ENCODE measurements at places on chromosomes 4 and X. TPM values are rescaled to one million over a fixed set of nuclear protein-coding genes. Genes with fewer than 3 reads are reported as not detected.

The DMP1 gene
- not detected for total RNA-seq

The NLGN4X gene
- total RNA-seq, result 57.4 TPM

The ADAM29 gene
- total RNA-seq, result not detected

The FGF2 gene
- 14.6 TPM for total RNA-seq

The ACSL4 gene
- 62.4 TPM for total RNA-seq

- no peak for DNase-seq
Observed at GRCh38 chr4:81512001-81512756, 40.5 kb upstream of the RASGEF1B start.

The RHOXF1 gene
- total RNA-seq, result 0.33 TPM

- no peak for DNase-seq
Observed at GRCh38 chr4:151153585-151153984, 54.2 kb downstream of the RPS3A start.
